ENCODE measurements at places on chromosomes 6 and 20.

- no peak for DNase-seq
These were observed 9.7 kb downstream of the TIAM2 start for GRCh38 chr6:155004576-155005372.

GRCh38 chr20:4099905-4100675, 84.7 kb upstream of the RNF24 start:
- no peak for DNase-seq

GRCh38 chr6:34864007-34864406, 23.8 kb downstream of the TAF11 start:
- no peak for DNase-seq

DNA sequence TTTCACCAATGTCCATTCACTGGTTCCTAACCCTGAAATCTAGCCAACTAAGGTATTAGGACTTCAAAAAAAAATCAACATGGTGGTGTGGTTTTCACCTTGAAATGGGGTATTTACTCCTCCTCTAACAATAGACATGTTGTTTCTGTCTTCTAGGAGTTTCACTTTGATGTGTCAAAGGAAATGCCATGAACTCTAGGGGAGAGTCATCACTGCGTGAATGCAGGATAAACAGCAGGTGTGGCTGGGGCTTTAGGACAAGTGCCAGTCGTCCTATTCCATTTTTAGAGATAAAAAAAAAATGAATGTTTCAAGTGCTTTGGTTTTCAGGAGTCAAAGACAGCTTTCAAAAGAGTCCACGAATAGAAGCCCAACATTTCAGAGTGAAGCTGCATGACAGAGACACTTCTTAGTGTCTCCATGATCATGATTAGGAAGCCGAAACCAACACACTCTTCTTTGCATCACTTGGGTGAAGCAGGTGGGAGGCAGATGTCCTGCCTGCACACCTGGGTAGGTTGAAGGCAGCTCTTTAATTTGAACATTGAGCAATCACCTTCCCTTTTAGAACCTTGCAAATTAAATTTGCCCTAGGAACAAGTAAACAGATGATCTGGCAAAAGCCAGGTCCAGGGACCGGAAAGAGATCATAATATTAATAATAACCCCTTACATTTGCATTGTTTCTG, 328.5 kb upstream of the PRDM1 start:
- no peak for DNase-seq

- DNase-seq: no peak
These were observed 364.3 kb upstream of the HSF2 start for GRCh38 chr6:122035173-122035572.

GRCh38 chr20:4787820-4788219, 66.1 kb downstream of the PRND start:
- no peak for DNase-seq

DNA sequence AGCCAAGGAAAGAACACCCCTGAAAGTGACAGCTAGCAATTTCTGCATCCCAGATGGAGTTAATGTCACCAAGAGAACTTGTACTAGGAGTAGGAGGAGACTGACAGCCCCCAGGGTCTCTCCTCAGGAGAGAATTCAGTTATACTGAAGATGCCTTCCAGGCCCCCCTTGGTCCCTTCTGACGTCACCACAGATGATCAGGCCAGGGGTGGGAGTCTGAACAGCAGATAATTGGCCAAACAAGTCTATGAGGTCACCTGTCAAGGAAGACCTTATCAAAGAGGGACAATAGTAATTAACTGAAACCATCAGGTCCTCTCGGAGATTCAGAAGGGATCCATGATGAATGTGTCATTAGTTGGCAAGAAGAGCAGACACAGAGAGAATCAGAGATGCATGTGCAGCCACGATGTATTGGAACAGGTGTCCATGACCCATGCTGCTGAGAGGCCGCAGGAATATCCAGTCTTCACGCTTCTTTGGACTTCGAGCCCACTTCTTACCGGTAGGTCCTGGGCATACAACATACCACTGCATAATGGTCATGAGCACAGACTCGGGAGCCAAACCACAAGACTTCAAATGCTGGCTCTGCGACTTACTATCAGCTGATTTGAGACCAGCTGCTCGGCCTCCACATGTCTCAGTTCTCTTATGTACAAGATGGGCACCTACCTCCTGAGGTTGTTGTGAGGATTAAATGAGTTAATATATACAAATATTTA, 10.2 kb downstream of the TRIM10 start:
- no peak for DNase-seq

DNA sequence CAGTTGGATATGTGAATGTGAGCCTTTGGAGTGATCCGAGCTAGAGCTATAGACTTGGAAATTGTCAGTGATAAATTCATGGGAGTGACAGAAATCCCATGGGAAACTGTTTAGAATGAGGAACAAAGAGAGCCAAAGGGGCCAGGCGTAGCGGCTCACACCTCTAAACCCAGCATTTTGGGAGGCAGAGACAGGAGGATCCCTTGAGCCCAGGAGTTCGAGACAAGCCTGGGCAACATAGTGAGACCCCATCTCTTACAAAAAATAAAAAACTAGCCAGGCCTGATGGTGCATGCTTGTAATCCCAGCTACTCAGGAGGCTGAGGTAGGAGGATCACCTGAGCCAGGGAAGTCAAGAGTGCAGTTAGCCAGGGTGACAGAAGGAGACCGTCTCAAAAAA, 39.3 kb upstream of the SOX4 start:
- DNase-seq: no peak

DNA sequence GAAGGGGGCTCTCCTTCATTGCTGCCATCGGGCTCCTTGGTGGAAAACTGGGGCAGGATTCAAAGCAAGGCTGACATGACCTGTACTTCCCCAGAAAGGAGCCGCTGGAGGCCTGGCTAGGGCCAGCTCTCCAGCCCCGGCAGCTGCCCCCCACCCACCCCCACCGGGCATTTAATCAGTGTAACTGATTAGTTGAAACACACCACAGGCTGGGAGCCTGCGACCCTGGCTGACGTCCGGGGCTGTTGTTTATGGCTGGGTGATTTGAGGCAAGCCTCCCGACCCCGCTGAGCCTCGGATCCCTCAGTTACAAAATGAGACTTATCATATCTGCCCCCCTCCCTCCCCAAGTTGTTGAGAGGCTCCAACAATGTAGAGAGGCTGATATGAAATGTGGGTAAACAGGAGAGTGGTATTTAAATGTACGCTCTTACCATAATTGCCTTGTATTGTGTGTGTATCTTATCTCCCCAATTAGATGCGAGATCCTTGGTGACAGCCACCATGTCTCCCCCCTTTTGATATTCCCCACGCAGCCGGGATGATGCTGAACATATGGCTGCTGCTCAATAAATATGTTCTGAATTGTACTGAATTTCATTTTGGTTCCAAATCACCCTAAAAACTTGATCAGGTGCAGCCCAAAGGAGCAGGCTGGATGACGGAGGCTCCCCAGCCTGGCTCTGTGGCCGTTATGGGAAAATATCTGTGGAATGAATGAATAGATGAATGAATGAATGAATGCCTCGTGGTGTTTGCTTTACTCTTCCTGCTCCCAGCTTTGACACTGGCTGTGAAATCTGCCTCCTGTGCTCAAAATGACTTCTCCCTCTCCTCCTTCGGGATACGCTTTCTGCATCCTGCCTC, 31.8 kb upstream of the APCDD1L start:
- no peak for DNase-seq

DNA sequence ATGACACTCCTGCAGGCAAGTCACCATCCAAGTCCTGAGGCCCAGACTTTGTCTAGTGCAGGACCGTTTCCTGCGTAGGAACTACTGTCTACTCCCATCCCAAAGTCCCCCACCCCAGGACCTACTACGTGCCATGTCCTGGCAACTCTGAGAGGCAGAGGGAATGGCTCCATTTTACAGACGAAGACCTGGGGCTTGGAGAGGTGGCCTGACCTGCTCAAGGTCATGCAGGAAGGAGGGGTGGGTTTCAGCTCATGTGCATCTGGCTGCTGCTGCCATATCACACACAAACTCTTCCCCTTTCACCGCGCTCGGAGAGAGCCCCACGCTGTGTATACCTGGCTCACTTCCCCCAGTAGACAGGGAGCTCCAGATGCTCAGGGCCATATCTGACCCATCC, 1.2 kb upstream of the NOL4L start:
- no peak for DNase-seq

- no peak for DNase-seq
These were observed 10.8 kb upstream of the MATN4 start for GRCh38 chr20:45318948-45319347.

DNA sequence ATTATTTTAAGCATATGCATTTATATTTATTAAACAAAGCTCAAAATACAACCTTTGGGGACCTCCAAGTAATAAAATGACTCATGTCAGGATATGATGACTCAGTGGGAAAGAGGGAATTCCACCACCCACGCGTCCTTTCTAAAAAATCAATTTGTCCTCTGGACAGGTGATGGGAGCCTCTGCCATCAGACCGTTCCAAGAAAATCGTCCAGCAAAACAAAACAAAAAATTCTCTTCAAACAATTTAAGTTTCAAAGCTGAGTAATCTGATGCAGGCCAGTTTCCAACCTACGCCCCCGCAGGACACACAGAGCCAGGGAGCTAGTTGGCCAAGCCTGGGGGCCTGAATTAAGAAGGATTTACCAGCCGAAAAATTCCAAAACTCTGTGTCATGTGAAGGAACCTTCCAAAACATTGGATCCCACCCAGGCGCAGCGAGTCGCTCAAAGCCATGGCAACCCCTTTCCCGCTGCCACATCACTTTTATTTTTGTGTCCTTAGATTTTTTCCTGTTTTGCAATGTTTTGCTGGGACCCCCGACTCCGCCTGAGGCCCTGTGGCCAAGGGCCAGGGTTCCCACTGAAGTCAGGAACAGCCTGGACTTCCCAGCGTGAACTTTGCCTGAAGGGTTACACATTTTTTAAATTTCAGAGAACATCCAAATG, 95.3 kb downstream of the NFATC2 start:
- no peak for DNase-seq

GRCh38 chr6:79718509-79719247, 87.5 kb downstream of the SH3BGRL2 start:
- DNase-seq: no peak

GRCh38 chr20:7108929-7109328, 341.4 kb downstream of the BMP2 start:
- DNase-seq: no peak

Data from NCI-H1092 (cell line).